ENCODE measurements at places on chromosomes 12 and 14.

- DNase-seq: no peak
Measured at GRCh38 chr14:70779667-70780066, 29.6 kb downstream of the MAP3K9 start.

GRCh38 chr12:7349418-7349817, 45.5 kb downstream of the ACSM4 start:
- no peak for DNase-seq

- DNase-seq: peak; percentile 76
Measured at GRCh38 chr12:107091989-107092641, 1.2 kb downstream of the CRY1 start.

DNA sequence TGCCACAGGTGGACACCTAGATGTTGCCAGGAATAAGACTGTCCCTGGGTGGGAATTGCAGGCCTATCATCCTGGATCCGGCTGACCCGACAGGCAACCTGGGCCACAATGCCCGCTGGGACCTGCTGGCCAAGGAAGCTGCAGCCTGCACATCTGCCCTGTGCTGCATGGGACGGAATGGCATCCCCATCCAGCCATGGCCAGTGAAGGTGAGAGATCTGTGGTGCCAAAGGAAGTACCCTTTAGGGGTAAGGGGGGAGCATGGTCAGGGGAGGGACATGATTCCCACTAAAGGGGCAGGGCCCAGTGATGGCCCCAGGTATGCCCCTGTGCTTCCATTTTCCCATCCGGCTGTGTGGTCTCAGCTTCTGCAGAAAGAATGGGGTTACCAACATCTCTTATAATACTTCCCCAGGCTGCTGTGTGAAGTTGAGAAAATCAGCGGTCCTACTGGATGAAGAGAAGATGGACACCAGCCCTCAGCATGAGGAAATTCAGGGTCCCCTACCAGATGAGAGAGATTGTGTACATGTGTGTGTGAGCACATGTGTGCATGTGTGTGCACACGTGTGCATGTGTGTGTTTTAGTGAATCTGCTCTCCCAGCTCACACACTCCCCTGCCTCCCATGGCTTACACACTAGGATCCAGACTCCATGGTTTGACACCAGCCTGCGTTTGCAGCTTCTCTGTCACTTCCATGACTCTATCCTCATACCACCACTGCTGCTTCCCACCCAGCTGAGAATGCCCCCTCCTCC, 8.6 kb upstream of the OAS2 start:
- no peak for DNase-seq

DNA sequence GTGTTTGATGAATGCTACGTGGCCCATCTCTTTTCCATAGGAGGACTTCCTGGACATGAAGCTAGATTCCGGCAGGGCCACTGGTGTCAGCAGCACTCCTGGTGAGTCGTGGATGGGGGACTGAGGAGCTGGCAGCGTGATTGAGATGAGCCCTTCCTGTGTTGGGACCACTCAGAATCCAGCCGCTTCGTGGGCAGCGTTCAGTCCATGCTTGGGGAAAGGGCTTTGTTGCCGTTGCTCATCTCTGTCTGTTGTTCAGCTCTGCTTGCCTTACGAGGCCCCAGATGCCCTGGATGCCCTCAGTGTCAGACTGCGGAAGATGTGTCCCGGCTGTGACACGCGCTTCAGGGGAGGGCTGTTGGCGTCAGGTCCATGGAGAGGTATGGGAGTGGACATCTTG, 127.1 kb upstream of the RTL1 start:
- no peak for DNase-seq

DNA sequence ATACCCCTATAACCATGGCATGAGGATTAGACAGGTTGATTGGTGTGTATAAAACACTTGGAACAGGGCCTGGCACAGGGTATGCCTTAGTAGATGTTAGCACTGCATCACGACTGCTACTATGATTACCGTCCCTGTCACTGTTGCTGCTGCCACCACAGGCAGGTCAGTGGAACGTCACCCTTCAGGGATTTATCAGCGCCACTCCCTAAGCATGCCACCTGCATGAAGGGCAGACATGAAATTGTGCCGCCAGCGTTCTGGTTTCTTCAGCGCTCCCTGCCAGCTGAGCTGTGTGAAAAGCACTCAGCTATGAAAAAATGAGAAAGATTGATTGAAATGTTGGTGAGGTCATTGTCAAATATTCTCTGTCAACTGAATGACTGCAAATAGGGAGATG, 477.0 kb downstream of the DPF3 start:
- no peak for DNase-seq

DNA sequence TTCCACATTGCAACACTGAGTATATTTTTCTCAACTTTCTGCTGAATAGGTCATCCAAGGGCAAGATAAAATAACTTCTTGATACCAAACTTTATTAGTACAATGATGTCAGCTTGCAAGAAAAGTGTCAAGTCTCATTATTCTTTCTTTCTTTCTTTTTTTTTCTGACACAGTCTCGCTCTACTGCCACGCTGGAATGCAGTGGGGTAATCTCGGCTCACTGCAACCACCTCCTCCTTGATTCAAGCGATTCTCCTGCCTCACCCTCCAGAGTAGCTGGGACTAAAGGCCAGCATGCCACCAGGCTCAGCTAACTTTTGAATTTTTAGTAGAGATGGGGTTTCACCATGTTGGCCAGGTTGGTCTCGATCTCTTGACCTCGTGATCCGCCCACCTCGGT, 523.4 kb downstream of the FSCB start:
- no peak for DNase-seq

DNA sequence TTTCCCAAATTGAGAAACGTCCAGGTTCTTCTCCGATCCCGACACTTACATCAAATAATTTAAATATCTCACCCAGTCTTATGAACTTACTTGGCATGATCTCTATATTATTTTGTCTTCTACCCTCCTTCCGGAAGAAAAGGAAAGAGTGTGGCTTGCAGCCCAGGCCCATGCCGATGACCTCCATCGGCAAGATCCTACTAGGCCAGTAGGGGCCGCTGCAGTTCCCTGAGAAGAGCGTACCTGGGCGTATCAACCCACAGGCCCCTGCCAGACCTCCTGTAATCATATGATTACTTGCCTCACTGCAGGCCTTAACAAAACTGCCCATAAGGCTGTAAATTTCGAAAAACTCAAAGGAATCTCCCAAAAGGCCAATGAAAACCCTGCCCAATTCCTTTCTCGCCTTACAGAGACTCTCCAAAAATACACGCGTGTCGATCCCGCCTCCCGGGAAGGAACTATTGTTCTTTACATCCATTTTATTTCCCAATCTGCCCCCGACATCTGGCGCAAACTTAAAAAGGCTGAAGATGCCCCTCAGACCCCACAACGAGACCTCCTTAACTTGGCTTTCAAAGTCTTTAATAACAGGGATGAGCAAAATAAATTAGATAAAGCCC, 69.6 kb downstream of the MOK start:
- DNase-seq: peak; percentile 60

- DNase-seq: peak; percentile 78
Measured at GRCh38 chr12:2052826-2053678, at the start of gene CACNA1C. TSS of gene CACNA1C (plus strand) at chr12:2052987. CDS start at chr12:2053563, 576 bp downstream.

- peak; percentile 65 for DNase-seq
Measured at GRCh38 chr12:50174971-50175715, 8.0 kb upstream of the CERS5 start.

DNA sequence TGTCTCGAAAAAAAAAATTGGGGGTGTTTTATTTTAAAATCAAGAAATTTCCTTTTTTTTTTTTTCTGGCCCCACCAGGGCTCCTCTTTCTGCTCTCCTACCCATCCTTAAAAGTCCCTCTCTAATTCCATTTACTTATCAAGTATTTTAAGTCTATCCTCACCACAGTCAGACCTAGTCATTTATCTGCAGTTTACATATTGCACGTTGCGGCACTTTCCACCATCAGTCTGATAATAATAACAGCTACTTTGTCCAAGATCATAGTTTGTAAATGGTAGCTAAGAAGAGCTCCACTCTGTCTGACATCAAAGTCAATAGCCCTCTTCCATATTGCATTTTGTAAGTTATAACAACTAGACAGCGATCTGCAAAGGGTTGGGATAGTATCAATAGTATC, 23.6 kb upstream of the CAND1 start:
- DNase-seq: no peak
